Coronary artery (tissue), 2 donors: ENCODE measurements at places on chromosomes 3 and 15.

DNA sequence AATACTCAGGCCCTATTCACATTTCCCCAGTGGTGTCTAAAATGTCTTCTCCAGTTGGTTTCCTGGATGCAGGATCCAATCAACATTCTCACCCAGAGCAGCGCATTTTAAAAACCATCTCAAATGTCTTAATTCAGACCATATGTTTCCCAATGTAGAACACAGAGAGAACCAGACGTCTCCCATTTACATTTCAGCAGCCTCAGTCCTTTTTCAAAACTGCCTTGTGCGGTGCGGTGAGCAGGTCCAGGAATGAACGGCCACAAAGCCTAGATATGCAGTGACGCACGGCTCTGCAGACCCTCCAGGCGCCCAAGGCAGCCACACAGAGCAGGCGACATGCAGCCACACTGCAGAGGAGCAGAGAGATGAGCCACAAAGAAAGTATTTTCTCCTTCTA lies 66.1 kb upstream of the MEX3B start:
- DNase-seq, result no peak

- peak; percentile 87 for DNase-seq
These were observed 1.4 kb upstream of the NDUFAF3 start for GRCh38 chr3:49020330-49021212.

GRCh38 chr15:77839456-77839855 lies 206.7 kb upstream of the LINGO1 start:
- DNase-seq, result no peak

DNA sequence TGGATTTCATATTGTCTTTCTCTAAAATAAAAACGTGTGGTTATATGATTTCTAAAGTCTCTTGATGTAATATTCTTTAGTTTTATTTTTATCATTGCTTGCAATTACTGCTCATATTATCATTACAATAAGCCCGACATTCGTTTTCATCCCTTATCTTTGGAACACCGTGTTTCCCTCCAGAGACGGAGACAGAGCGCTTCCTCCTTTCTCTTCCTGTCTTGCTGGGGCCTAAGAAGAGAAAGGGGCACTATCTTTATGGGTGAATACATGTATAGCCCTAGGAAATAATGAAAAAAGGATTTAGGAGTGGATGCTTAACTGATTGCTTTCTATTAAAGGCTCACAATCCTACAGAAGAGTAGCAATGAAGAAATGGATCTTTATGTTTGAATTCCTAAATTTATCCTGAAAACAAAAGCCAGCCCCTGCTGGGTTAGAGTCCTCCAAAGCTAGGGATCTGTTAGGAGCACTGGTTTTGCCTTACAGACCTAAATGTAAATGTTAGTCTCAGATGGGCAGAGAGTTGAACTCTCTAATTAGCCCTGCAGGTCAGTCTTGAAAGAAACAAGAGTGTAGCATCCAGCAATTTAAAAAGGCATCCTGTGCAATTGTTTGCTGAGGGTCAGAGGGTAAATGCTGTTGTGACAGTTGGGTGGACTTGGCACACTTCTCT lies 145.1 kb downstream of the TP63 start:
- DNase-seq, result no peak

GRCh38 chr3:182636646-182637045 lies 156.7 kb upstream of the ATP11B start:
- DNase-seq, result no peak

GRCh38 chr15:68218847-68219798 lies 10.4 kb downstream of the CLN6 start:
- no peak for DNase-seq

DNA sequence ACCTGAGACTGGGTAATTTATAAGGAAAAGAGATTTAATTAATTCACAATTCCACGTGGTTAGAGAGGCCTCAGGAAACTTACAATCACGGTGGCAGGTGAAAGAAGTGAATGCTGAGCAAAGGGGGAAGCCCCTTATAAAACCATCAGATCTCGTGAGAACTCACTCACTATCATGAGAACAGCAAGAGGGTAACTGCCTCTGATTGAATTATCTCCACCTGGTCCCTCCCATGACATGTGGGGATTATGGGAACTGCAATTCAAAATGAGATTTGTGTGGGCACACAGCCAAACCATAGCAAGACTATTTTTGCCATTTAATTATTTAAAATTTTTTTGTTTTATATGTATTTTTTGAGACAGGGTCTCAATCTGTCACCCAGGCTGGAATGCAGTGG lies 27.0 kb upstream of the KCTD6 start:
- no peak for DNase-seq

GRCh38 chr15:91942720-91943394 lies 89.3 kb downstream of the SLCO3A1 start:
- DNase-seq, result peak; percentile 90

GRCh38 chr3:98692787-98693473 lies 70.2 kb upstream of the ST3GAL6 start:
- DNase-seq, result no peak
